ENCODE measurements at places on chromosomes 7 and 10. TPM values are rescaled to one million over a fixed set of nuclear protein-coding genes. Genes with fewer than 3 reads are reported as not detected.

Gene ASAH2
- total RNA-seq, result 2.0 TPM

Gene NRBF2
- 14.4 TPM for total RNA-seq

GRCh38 chr7:117592011-117592635 is 112.3 kb downstream of the CFTR start:
- H3K27ac ChIP-seq, result no peak overlapping the region
- H3K4me3 ChIP-seq, result no peak overlapping the region
- DNase-seq, result no peak
- H3K27me3 ChIP-seq, result no peaks in the 10 kb centered on the region

- DNase-seq, result no peak
- H3K27me3 ChIP-seq, result no peaks in the 10 kb centered on the region
Measured at GRCh38 chr7:74542558-74543117, 88.9 kb downstream of the GTF2IRD1 start.

Gene APBB1IP
- total RNA-seq, result 4.2 TPM

Gene STOX1
- 1.7 TPM for total RNA-seq
